ENCODE measurements at places on chromosomes 6 and 20.

DNA sequence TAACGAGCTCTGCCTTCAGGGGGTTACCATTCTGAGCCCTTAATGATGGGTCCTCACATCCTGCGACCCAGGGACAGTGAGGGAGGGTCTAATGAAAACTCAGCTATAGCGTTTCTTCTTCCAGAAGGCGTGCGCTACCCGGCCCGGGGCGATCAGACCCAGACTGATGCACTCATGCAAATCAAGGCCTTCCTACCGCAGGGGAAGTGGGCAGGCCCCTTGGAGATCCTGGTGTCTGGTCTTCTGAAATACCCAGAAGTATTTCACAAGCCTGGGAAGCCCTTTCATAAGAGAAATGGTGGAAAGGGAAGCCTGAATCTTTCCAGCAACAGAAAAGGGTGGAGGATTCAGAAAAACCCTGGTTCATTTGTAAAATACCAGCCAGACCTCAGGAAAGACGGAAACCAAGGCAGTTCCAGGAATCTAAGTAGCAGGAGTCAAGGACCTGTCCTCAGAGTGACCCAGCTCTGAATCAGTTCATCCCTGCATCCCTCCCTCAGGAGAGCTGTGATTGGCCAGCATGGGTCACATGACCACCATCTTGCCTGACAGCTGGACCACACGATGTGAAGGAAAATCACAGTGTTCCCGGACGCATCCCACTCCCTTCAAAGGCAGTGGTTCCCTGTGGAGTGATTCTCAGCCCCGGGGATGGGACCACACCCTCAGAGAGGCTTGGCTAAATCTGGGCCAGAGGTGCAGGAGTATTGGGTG is 12.7 kb downstream of the BFSP1 start:
- no peak for DNase-seq

DNA sequence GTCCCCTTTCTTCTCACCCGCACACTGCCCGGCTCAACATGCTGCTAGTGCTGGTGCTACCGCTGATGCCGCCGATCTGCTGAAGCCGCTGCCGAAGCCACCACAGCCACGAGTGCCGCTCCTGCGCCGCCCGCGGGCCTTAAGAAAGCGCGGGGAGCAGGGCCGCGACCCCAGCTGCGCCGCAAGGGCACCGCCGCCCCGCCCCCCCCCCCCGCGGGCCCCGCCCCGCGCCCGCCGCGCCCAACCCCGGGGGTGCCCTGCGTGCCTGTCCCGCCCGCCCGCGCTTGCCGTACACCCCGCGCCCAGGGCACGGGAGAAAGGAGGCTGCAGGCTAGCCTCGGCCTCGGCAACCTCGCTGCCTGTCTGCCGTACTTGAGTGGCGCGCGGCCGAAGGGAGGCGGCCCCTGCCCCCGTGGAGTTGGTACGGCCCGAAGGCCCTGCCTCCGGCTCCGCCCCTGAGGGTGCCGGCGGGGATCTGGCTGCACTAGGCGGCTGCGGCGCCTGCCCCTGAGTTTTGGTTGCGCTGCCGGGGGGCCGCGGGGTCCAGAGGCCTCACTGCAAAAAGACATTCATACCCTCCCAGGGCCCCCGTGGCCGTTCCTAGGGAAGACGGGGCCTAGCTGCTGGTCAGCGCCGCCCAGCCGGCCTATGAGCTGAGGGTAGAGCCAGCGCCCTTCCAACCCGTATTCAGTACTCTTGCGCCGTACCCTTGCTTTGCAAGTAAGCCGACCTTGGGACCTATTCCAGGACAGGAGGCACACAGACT is at the start of gene SOD2:
Gene SOD2 (minus strand): TSS at position 114 of the 766 bp plus-strand sequence. CDS start 74 bp downstream, at position 40.
- peak; percentile 92 for DNase-seq

GRCh38 chr20:17882065-17882833 is 86.3 kb downstream of the SNX5 start:
- no peak for DNase-seq

DNA sequence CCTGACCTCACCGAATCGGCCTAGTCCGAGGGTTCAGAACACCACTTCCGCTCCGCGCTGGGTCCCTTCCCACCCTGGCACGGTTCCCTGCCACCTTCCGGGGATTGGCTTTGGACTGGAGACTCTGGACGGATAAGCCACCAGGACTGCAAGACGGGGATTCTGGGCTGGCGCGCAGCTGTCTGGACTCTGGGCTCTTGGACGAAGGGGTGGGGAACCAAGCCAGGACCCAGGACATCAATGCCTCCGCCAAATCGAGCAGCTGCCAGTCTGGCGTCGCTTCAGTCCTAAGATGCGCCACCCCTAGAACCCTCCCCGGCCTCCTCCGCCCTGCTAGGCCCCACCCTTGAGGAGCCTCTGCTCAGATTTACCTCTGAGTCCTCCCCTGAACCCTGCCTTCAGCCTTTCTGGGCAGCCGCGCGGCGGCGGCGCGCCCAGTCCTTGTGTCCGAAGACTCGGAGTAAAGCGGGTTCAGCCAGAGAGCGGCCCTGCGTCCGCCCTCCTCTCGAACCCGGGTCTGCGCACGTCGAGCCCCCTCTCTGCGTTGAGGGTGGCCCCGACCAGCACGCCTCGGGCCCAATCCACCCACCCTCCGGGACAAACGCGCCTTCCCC is 1.2 kb downstream of the KCNK17 start:
- no peak for DNase-seq

DNA sequence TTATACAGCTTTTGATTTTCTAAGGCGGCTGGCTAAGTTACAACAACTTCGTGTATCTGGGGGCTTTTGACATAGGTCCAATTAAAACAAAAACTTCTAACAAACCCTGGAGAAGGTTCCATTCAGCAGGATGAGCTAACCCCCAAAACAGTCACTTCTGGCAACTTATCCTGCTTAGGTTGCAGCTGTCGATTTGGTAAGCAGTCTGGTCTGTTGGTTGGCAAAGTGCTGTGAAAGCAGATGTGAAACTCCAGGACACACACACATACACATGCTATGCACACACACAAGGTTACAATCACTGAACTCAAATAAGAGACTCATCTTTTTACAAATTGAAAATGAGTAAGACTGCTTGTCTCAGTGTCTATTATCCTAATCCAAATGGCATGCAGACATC is 119.0 kb upstream of the STMND1 start:
- peak; percentile 69 for DNase-seq

- no peak for DNase-seq
Measured at GRCh38 chr20:63547725-63548480, at the start of gene SRMS. Gene SRMS (minus strand): TSS chr20:63547749. CDS start chr20:63547463, 286 bp downstream.

DNA sequence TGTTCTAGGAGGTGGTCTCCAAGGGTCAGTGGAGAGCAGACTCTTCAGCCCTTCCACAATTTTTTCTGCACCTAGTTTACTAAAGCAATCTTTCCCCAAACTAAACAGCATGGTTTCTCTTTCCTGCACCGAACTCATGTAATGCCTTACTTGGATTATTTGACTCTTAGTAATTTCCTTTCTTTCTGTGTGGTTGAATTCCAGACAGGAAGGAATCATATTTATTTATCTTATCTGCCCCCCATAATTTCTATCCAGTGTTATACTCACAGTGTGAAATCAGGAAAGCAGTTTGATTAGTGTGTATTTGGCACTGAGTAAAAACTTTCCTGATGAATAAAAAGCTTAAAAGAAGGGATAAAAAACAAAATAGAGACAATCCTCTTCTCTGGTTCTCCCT is 140.3 kb upstream of the STMND1 start:
- no peak for DNase-seq

DNA sequence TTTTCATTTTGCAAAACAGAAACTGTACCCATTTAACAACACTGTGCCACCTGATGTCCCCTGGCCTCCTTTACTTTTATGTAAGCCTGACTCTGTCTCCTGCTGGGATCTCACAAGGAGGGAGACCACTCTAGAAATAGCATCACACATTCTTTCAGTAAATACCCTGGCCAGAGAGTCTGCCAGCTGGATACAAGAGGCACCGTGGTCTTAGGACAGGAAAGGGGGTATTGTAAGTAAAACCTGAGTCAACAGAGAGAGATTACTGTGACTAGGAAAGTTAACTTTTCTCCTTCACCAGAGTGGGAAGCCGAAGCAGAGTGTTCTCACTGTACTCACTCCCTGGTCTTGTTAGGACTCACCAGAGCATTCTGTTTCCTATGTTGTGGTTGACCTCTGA is 27.8 kb downstream of the CMTR1 start:
- no peak for DNase-seq

Measured in right forelimb (tissue), 1 donor.